ENCODE measurements at places on chromosomes 4 and X.
A peak's percentile ranks its signal among the peaks of the same experiment; 100 is the strongest.

DNA sequence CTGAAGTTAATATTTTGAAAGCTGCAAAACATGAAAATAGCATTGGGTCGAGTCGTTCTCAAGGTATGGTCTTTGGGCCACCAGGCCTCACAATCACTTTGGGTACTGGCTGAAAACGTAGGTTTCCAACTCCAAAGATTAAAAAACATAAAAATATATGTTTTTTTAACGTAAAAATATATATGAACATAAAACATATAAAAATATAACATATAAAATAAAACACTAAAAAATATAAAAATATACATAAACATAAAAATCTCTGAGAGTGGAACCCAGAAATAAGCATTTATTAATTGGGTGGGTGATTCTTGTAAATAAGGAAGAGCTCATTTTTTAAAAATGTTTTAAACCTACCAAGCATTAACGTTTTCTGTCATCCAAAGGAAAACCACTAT, 666 bp upstream of the PDS5A start:
- no peak for DNase-seq

DNA sequence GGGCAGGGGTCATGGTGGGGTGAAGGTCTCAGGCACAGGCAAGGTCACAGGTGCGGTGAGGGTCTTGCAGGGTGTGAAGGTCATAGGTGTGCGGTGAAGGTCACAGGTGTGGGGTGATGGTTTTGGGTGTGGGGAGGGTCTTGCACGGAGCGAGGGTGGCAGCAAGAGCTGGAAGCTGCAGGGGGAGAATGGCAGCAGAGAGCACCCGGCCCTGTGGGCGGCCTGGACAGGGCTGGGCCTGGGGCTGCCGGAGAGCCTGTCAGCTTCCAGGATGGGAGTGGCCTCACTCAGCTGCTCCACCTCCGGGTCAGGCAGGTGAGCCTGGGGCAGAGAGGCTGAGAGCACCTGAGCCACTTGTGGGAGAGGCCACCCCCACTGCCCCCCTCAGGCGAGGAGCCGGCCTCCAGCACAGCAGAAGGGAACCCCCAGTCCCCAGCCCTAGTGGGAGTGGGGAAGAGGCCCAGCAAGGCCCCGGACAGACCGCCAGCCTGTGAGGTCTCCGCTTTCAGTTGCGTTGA, 1.5 kb downstream of the MSANTD1 start:
- DNase-seq: peak; percentile 10

- DNase-seq: peak; percentile 40
These were observed 868 bp downstream of the PLS3 start for GRCh38 chrX:115561605-115562479.

DNA sequence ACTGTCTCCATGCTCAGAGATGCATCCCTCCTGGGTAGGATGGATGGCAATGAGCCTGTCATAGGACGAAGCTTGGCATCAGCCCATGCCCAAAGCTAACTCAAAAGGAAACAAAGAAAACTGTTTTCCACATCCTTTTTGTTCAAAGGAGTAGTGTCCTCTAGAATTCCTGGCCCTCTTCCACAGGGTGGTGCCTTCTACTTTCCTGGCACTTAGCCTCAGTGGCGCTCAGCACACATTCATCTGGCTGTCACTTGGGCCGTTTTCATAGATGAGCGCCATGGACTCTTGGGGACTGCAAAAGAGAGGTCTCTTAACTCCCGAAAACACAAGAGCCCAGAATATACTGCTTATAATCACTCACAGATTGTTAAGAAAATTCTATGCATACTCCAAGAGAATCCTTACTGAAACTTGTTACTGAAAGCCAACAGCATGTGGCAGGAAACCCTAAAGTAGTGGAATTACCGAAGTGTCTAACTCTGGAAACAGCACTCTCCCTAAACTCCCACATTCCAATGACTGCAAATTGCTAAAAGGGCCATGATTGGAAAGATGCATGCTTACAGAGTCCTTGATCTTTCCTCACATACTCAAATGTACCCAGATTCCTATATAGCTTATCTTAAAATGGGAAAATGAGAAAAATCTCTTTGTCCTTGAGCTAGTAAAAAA, 110.0 kb downstream of the HS6ST2 start:
- no peak for DNase-seq

DNA sequence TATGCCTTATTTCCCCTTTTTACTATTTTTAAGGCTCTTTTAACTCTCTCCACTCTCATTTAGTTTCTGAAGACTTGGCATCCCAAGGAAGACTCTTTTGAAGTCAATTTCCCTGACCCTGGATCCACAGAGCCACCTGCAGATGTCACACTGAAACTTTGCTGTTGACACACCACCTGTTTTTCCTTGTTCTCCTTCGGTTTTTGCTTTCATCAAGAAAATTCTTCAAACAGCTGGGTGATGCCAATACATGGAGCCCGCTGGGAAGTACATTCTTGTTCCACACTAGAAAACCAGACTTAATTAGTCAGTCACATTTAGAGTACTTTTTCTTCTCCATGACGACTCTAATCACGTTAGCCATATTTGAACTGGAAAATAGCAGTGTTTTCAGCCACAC, 293.9 kb downstream of the PDGFC start:
- no peak for DNase-seq

- DNase-seq: no peak
These were observed 170.1 kb downstream of the KLHL4 start for GRCh38 chrX:87687703-87688102.

DNA sequence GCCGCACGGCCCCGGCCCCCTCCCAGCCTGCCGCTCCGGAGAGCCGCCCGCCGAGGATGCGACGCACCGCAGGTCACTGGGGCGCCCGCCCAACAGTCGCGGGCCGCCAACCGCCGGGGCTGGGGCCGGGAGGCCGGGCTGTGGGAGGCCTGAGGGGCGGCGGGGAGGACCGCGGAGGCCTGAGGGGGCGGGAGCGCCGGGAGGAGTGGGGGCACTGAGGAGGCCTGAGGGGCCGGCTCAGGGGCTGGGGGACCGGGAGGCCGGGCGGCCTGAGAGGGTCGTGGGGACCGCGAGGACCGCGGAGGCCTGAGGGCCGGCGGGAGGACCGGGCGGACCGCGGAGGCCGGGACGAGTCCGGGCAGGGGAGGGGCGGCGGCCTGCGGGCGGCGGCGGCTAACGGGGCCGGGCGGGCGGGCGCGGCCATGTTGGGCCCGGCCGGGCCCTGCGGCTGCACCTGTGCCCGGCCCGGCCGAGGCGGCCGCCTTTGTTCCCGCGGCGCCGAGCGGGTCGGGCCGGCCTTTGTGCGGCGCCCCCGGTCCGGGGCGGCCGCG, 353 bp downstream of the NSD2 start:
- DNase-seq: peak; percentile 30

DNA sequence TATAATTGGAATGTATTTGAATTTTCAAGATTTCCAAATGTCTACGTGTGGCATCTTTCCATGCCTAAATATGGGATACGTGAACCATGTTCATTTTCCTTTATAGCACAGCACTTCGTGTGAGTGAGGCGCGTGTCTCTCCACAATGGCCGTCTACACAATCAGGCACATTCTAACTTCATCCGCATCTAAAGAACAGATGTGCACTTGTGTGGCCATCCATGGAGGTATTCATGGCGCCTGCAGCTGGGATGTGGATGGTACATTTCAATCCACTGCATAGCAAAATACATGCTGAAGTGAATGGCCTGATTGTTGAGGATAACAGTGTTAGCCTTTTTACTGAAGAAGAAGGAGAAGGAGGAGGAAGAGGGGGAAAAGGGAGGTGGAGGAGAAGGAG, 34.5 kb upstream of the TRIM2 start:
- DNase-seq: no peak

DNA sequence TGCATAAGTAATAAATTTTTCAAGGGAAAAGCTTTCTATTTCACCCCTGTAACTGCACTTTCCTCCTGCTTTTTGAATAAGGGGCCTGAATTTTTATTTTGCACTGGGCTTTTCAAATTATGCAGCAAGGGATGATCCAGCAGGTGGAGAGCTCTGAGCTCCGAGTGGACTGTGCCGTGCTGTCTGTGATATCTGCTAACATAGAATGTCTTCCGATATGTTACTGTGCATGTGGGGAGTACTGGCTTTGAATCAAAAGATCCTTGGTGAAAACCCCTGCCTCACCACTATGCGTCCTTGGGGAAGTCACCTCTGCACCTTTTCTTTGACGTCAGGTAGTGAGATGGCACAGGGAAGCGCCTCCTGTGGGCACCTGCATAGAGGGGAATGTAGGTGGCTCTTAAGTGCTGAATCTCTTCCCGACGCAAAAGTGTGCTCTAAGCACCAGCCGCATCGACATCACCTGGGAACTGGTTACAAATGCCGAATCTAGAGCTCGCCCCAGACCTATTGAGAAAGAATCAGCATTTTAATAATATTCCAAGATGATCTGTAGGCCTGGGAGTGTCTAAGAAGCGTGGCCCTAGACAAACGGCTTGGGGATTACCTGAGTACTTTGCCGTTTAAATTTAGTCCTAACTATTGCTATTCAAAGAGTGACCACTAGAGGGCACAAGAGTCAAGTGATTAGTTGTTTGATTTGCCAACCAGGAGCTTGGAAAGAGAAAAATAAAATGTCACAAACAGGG, 19.2 kb upstream of the WFS1 start:
- DNase-seq: no peak

DNA sequence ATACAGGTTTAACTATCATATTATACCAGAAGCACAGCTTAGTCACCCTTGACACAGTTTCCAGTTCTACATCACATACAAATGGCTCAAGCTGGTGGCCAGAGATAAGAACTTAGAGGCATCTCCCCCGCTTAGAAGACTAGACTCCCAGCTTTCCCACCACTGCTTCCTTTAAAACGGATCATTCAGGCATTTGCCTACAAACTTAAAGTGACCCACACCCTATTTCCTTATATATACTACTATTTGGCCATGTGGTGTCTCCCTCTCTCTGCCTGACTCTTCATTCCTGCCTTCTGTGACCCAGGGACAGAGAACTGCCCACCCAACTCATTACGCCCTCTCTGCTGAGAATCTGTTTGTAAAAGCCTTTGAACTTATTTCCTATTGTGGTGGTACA, 781.2 kb upstream of the DIAPH2 start:
- no peak for DNase-seq

DNA sequence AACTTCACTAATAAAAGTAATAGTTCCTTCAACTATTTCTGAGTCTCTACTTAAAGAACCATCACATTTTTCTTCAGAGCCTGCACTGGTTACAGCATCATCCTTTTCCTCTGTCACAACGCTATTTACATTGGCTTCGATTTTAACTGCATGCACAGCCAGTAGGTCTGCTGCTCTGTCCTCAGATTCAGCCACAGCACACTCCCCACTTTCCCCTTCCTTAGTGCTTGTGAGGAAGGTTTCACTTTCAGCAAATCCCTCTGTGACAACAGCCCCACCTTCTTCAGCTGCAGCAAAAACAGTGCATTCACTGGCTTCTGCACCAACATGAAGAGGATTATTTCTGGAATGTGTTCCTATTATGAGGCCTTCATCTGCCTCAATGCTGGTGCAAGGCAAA, 25.7 kb downstream of the BOD1L1 start:
- no peak for DNase-seq

DNA sequence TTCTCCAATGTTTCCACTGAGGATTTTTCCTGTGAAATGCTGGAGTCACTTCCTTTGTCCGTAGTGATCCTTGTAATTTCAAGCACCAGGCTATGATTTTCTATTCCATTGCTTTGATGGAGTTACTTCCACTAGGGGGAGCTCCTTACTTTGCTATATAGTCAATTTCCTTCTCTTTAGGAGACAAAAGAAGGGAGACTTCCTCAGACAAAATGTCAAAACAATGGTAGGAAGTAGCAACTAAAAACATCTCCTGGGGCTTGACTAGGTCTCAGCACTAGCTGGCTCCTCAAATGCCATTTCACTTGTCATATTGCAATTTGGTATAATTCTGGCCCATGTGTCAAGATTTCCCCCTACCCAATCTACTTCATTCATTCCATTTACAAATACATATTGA, 24.1 kb downstream of the ZCCHC12 start:
- DNase-seq: peak; percentile 10

DNA sequence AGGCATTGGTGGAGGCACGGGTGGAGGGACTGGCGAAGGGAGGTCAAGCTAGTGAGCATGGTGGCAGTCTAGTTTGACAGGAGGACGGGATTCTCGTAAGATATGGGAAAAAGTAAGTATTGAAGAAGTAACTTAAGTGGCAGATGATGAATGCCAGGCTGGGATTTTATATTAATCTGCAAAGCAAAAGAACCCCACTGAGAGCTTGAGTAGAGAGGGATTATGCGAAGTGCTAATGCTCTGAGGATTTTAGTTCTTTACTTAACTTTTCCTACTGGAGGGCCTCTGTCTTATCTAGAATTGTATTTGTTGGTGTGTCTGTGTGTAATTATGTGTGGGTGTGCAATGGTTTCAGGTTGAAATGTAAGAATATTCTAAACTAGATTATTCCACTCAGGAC, 327.9 kb downstream of the FAT4 start:
- DNase-seq: no peak

- no peak for DNase-seq
These were observed 9.3 kb downstream of the SPATA4 start for GRCh38 chr4:176186067-176186466.

DNA sequence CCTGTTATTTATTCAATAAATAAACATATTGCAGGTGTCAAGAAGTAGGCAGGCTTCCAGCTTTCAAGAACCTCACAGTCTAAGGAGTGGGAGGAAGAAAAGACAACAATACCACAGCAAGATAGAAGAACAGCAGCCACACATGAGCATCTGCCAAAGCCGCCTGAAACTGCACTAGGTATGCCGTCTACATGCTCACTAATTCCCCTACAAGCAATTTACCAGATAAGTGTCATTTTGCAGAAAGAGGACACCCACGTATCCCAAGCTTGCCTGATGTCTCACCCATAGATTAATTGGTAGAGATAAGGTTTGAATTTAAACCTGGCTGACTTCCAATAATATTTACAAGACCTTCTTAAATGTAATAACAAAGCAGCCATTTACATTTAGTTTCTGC, 439.4 kb upstream of the CPEB2 start:
- no peak for DNase-seq

DNA sequence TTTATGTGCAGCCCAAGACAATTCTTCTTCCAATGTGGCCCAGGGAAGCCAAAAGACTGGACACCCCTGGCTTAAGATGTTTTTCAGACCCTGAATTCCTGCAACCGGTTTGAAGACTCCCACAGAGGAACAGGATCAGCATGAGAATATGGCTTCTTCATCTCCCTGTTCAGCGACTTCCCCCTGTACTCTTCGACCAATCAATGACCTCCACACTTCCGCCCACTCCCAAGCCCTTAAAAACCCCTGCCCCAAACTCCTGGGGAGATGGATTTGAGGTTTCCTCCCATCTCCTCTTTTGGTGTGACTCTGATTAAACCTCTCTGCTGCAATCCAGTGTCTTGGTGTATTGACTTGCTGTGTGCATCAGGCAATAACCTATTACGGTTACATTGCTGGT, 344.4 kb downstream of the NR3C2 start:
- no peak for DNase-seq

GRCh38 chrX:40933706-40934425, 151.4 kb upstream of the USP9X start:
- DNase-seq: no peak

- DNase-seq: no peak
These were observed 53.0 kb upstream of the HPSE start for GRCh38 chr4:83387476-83388312.

DNA sequence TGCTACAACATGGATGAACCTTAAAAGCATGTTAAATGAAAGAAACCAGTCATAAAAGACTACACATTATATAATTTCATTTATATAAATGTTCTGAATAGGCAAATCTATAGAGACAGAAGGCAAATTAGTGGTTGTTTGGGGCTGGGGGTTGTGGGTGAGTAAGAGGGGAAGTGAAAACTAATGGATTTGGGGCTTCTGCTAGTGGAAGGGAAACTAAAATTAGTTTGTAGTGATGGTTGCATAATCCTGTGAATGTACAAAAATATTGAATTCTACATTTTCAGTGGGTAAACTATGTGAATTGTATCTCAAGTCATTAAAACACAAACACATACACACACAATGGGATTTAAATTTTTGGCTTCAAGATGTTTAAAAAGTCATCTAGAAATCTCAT, 25.4 kb upstream of the LIMCH1 start:
- no peak for DNase-seq

Measured in body of pancreas (tissue), 4 donors.